ENCODE measurements at places on chromosomes 5 and 9.

- DNase-seq = no peak
These were observed 86.7 kb upstream of the ICE1 start for GRCh38 chr5:5335700-5336264.

DNA sequence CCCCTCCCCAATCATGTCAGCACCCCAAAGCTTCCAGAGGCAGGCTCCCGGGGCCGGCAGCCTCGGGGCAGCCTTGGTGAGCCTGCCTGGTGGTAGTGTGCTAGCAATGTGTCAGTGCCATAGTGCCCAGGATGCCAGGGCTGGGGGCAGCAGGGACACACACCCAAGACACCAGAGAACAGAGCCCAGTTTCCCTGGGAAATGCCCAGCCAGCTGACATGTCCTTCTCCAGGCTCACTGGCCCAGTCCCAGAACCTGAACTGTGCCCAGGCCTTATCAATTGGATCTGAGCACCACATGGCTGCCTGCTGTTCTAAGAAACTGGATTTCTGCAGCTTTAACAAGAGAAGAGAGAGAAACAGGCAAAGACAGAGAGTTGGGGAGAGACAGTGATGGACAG, 74.9 kb upstream of the LRRTM2 start:
- DNase-seq = no peak

DNA sequence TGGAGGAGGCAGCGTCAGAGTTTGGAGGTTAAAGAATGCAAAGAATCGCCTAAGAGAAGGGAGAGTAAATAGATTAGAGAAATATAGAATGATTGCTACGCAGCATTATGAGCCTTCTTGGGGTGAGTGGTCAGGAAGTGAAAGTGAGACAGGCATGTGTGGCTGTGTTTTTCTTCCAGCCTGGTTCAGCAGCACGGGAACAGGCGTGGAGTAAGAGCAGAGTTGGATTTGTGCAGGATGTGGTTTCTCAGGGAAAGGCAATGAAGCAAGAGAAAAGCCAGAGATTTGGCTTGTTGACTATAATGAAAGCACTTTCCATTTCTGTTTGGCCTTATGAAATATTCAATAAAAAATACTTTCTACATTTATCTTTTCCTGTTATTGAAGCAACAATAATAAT, 34.3 kb upstream of the FRMD3 start:
- DNase-seq = no peak

DNA sequence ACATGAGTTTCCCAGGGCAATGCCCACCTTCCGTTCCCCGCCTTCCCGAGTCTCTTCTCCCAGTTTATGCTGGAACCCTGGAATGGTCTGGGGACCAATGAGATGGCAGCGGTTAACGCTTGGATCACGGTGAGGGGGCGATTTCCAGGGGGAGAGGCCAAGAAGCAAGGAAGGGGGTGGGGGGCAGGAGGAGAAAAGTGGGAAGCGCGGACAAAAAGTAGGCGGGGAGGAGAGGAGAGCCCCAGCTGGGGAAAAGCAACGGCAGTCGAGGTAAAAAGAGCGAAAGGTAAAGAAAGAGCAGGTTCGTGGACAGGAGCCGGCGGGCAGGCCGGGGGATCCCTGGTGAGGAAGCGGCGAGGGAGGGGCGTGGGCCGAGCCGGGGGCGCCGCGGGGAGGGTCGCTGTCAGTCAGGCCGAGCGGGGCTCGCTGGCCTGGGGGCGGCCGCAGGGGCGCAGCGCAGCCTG, 508 bp upstream of the SNCAIP start:
- no peak for DNase-seq

DNA sequence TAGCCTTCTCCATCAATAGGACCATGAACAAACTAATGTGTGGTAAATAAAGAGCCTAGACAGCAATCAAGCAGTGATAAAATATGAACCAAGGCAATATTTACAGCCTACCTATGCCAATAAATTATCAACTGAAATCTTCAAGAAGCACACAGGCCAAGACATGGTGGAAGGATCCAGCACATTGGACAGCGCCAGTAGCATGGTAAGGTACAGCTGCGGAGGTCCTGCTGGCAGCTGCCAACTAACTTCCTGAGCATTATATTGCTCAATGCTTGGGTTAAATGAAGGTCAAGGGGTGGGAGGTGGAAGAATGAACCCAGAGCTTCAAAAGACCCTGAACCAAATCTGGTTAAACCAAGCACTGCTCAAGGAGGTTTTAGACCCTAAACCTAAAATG, 16.5 kb upstream of the SPDL1 start:
- DNase-seq = no peak

GRCh38 chr5:98474216-98474615, 299.2 kb upstream of the RGMB start:
- no peak for DNase-seq

DNA sequence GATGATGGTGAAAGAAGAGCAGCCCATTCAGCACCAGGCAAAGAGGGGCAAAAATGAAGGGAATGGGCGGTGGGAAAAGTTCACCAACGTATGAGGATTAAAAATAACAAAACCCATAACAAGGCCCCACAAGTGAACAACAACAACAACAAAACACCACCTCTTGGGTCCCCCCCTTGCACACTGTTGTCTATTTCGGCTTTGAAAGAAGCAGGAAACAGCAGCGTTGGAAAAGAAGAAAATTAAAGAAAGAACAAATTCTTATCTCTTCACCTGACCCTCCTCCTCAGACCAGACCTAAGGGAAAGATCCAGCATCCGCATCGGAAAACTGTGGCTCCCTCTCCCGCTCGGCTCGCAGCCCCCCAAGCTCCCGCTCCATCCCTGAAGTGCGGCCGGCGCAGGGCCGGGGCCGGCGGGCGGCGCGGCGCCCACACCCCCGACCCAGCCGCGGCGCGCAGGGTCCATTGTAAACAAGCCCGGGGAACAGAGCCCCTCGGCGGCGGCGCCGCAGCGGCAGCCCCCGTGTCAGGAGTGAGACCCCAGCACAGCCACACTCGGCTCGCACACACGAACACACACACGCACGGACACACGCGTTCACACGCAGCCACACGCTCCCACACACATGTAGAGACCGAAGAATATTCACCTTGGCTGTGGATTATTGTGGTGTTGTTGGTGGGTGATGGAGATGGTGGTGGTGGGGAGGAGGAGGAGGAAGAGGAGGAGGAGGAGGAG, 535 bp downstream of the RFX3 start:
- no peak for DNase-seq

GRCh38 chr5:122680623-122681350, 94.1 kb upstream of the SNX2 start:
- DNase-seq = no peak

DNA sequence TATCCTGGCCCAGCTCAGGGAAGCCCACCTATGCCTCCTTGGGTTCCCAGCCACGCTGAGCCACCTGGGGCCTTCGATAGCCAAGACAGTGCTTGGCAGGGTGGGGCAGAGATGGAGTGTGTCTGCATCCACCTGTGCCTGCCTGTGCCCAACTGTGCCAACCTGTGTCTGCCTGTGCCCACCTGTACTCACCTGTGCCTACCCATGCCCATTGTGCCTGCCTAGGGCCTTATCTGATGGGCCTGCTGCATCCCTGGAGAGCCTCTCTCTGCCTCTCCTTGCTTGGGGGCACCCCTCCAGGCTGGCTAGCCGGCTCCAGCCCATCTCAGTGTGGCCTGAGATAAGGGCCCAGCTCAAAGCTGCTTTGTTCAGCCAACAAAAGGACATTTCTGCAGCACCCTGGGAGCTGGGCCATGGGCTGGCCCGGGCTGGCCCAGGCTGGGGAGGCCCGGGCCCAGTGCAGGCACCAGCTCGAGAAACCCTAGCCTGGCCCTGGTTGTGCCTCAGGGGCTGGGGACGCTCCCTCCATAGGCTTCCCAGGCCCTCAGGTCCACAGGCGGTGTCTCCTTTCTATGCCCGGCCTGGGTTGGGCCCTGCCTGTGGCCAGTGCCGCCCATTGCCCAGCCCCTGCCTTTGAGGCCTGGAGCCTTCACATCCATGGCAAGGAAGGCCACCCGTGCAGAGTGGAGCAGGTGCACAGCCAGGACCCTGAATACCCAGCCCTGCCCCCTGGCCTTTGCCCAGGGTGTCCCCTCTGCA, 37.3 kb upstream of the NOTCH1 start:
- no peak for DNase-seq

DNA sequence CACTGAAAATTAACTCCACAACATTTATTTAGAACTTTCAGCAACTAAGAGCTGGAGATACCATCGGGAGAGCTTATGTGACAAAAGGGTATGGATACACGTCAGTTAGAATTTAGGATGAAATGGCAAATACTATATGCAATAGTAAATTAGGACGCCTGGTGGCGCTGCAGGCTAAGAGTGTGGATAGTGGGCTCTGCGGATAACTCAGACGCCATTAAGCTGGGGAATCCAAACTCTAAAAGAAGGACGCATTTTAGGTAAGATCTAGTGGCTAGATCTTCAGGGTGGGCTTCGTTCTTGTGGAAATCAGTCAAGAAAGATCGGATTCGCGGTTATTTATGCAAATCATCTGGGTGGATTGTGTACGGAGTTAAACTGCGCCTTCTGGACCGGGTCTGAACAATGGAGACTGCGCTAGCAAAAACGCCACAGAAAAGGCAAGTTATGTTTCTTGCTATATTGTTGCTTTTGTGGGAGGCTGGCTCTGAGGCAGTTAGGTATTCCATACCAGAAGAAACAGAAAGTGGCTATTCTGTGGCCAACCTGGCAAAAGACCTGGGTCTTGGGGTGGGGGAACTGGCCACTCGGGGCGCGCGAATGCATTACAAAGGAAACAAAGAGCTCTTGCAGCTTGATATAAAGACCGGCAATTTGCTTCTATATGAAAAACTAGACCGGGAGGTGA, at the start of gene PCDHB5:
PCDHB5 (plus strand) TSS at position 177 of the 688 bp plus-strand sequence; CDS start at position 406, 229 bp downstream.
- DNase-seq = no peak

DNA sequence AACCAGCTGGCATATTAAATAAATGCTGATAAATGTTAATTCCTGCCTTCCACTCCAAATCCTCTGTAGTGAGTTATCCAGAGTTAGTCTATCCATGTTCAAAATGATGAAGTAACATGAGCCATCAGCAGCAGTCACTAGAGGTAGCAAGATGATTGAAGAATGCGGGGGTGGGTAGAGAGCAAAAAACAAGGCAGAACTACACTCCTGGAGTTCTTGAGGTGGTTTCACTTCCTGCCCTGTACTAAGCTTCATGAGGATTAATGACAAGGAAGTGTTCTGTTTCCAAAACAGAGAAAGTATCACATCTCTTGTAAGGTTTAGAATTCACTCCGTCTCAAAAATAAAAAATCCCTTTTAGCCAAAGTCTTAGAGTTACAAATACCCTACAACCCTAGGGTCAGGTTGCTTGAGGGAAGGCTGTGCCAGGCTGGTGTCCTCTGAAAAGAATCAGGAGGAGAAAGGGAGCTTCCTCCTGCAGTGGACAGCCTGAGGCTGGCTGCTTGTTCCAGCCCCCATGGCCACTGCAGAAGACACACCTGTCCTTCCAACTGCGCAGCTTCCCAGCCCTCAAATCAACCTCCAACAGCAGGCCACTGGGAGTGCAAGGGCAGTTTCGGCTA, 180.2 kb downstream of the DENND1A start:
- DNase-seq = no peak

DNA sequence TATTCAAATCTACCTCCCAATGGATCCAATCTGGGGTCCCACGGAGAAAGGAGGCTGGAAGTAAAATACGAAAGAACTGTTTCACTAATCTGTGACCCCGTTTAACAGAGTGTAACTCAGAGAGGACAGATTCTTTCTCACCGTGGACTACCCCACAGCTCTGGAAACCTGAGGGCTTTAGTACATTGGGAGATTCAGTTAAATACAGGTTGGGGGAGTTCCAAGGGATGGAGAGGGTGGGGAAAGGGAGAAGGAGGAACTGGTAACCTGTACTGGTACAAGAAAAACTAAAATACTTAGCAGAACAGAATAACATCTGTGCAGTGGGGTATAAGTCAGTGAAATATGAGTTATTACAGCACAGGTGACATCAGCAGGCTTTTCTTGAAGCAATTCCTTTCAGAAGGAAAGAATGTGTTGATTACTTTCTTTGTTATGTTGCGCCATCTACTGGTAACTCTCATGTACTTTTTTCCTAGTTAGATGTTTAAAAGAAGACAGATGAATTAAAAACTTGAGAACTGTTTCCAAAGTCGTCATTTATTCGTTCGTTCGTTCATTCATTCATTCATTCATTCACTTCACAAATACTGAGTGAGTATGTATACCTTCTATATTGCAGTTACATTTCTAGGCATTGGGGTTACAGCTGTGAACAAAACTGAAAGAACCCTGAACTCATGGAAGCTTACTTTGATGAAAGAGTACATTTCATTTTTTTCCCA, 30.0 kb upstream of the STOM start:
- DNase-seq = no peak

- DNase-seq = no peak
These were observed 162.7 kb downstream of the C9orf50 start for GRCh38 chr9:129458155-129458661.

- DNase-seq = no peak
These were observed 107.2 kb upstream of the ZNF462 start for GRCh38 chr9:106755736-106756135.

DNA sequence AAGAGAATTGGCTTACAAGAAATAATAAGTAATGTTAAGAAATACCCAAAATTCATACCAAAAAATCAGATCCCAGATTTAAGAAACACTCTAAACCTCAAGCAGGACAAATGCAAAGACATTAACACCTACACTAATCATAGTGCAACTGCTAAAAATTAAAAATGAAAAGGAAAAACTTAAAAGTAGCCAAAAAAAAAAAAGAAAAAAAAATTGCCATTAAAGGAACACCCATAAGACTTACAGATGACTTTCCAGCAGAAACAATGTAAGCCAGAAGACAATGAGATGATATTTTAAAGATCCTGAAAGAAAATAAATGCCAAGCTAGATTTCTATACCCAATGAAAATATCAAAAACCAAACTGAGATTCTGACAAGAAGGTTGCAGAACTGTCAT, 101.5 kb downstream of the DENND1A start:
- DNase-seq = no peak

GRCh38 chr9:115142517-115143270, 24.7 kb upstream of the TNC start:
- no peak for DNase-seq

DNA sequence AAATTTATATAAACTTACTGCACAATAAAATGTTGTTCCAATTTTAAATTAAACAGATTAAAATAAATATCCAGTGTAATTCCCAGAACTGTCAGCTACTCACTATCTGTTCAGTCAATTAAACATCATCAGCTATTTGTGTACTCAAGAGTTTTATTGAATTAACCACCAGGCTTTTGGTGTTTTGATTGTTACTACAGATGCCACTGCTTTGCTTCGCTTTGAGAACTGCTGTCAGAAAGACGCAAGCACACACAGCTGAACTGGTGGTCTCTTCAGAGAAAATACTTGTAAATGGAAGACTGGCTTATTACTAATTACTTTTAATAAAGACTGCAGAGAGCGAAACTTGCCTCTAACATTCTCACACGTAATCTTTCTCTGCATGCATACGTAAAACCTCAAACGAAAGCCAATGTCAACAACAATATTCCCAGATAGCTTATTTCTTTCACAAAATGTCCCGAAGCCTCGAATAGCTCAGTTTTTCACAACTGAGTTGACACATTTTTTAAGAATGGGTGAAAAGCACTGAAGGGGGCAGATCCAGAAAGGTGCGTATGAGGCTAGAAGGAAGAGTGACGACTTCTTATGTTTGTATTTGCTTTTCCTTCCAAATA, 259.6 kb upstream of the RPS23 start:
- DNase-seq = no peak

GRCh38 chr9:92807757-92808725, 43.4 kb upstream of the BICD2 start:
- DNase-seq = peak; percentile 23

- no peak for DNase-seq
These were observed 36.0 kb upstream of the STXBP1 start for GRCh38 chr9:127575875-127576778.

- no peak for DNase-seq
These were observed 63.8 kb upstream of the RNF130 start for GRCh38 chr5:180135128-180135955.

Measured in stimulated activated CD4-positive, alpha-beta T cell treated with anti-CD3 and anti-CD28 coated beads, TNF-alpha, amount 100 ng/mL, for 4 hours (primary cell).